PC-3 (cell line): ENCODE measurements at places on chromosomes 3 and 15. TPM values are rescaled to one million over a fixed set of nuclear protein-coding genes. Genes with fewer than 3 reads are reported as not detected.

DNA sequence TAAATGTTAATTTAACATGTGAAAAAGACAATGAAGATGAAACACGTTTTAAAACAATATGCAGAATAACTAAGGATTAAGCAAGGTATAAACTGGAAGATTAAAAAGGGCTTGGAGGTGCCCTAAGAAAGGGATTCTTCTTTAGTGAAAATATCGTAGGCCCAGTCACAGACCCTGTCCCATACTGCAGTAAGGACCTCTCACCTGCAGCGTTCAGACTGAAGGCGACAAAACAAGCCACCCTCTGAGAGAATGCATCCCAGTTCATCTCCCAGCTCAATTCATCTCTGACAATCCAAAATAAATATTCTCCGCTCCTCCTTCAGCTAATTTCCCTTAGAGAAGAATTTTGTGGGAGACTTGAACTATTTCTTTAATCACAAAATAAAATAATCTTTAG, 102.3 kb upstream of the ARL6 start:
- DNase-seq: no peak

Gene DLEC1
- not detected in 2 replicates for total RNA-seq

GRCh38 chr3:26827169-26827568, 204.6 kb downstream of the LRRC3B start:
- DNase-seq: no peak

GRCh38 chr3:159144891-159145290, 343.0 kb downstream of the MFSD1 start:
- DNase-seq: no peak

DNA sequence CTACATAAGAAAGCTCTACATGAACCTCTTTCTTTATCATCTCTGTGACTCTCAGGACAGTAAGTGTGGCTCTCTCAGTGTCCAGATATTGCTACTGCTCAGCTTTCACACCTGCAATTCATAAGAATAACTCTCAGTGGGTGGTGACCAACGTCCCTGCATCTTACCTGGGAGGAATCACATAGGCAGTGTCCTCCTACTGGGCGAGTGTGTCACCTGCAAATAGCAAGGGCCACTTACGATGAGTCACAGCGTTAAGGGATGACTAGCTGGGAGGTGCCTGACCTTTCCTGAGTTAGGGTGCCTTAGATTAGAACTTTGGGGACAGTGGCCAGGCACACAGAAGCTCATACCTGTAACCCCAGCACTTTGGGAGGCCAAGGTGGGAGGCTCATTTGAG, 90.8 kb upstream of the C3orf80 start:
- peak; percentile 62 for DNase-seq

GRCh38 chr3:24679429-24679828, 184.8 kb upstream of the THRB start:
- no peak for DNase-seq

GRCh38 chr15:80779658-80780415, 667 bp downstream of the CEMIP start:
- peak; percentile 48 for DNase-seq

DNA sequence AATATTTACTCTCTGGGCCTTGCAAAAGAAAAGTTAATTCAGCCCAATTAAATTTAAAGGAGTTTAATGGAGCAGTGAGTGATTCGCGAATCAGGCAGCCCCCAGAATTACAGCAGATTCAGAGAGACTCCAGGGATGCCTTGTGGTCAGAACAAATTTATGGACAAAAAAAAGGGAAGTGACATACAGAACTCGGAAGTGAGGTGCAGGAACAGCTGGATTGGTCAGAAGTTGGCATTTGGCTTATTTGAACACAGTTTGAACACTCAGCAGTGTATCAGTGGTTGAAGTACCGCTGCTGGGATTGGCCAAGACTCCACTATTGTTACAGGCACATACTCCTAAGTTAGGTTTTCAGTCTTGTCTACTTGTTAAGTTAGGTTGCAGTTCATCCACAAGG, 145.0 kb upstream of the GAP43 start:
- DNase-seq: no peak

Gene ADGRG7
- total RNA-seq: not detected in 2 replicates

DNA sequence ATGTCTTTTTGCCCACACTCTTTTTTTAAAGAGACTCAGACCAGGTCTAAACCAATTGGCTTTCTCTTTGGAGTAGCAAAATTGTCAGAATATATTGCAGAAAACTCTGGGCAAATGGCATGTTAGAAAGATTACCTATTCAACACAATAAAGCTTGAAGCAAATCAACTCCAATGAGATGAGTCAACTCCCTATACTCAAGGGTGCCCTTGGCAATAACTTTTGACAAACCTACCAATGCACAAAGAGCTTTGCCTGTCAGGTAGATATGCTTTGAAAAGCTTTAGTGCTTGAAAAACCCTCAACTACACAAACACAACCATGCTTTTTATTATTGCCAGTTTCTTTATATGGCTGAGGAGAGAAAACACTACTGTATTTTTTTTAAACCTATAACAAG, 137.7 kb upstream of the GRM7 start:
- no peak for DNase-seq

Gene FOXB1
- not detected in 2 replicates for total RNA-seq

Gene NEK4
- 26.6 and 33.6 TPM in 2 replicates for total RNA-seq

DNA sequence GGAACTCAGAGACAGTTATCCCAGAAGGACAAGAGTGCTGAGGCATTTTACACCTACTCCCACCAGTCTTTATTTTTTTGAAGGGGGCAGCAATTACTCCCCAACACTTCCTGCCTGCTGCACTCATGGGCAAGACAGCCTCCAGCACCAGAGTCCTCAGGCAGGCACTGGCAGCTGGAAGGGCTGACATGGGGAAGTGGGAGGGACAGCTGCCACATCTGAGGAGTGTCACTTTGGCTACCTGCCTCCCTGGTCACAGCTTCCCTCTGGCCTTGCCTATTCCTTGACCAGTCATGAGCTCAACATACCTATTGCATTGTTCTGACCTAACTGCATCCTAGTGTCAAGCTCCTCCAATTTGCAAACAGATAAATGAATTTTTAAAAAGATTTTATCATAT, 10.2 kb upstream of the LACTB start:
- DNase-seq: no peak

Gene CHRFAM7A
- 19.0 TPM in 1 of 2 replicates, not detected in the other for total RNA-seq

DNA sequence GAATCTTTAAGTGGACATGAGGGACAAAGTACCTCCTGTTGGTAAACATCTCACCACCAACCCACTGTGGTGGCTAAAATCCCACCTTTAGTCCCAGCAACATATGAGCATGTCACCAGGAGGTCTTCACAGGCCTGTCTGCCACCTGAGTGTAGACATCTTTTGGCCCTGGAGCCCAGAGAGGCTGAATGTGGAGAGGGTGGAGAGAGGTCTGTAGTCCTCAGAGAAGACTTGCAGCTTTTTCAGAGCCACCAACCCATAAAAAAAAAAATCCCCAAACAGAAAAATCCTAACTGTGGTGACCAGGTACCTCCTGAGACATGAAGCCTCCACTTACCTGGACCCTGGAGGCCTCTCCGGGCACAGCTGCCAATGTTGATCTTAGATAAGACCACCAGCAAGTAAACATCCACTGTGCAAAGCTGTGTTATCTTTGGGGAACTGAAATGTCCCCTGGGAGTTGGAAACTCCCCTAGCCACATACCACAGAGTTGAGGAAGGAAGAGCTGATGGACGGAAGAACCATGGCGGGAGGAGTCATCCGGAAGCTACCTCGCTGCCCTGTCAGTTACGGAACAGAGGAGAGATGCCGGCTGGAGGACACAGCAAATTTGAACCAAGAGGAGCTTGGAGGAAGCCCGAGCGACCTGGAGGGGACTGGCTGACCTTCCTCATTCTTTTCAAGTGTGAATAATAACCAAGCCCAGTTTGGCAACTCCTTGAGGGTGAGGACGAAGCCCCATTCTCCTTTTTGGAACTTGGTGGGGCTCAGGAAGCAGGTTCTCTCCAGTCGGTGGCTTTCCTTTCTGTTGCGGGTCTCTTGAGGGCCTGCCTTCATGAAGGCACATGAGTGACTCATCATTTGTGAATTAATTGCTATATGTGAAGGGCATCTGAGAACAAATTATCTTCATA, at the start of gene GHRL:
TSS of gene GHRL (minus strand) at position 443 of the 915 bp plus-strand sequence. CDS start 2,767 bp downstream, outside the sequence.
- DNase-seq: no peak

- no peak for DNase-seq
These were observed 6.6 kb downstream of the DUOX1 start for GRCh38 chr15:45136378-45136764.

Gene GRM2
- 0.07 and 0.17 TPM in 2 replicates for total RNA-seq

- DNase-seq: peak; percentile 22
These were observed 74.3 kb upstream of the VGLL4 start for GRCh38 chr3:11717768-11718636.

Gene CCR8
- total RNA-seq: not detected in 2 replicates

Gene WDR76
- 29.0 and 29.7 TPM in 2 replicates for total RNA-seq

- DNase-seq: peak; percentile 72
These were observed 23.8 kb upstream of the TM2D3 start for GRCh38 chr15:101675796-101676582.

- peak; percentile 59 for DNase-seq
These were observed 1.6 kb upstream of the CHST13 start for GRCh38 chr3:126522363-126522788.

Gene CMC1
- total RNA-seq: 11.3 and 16.7 TPM in 2 replicates

Gene CASR
- not detected in 2 replicates for total RNA-seq

Gene GPR149
- not detected in 2 replicates for total RNA-seq

DNA sequence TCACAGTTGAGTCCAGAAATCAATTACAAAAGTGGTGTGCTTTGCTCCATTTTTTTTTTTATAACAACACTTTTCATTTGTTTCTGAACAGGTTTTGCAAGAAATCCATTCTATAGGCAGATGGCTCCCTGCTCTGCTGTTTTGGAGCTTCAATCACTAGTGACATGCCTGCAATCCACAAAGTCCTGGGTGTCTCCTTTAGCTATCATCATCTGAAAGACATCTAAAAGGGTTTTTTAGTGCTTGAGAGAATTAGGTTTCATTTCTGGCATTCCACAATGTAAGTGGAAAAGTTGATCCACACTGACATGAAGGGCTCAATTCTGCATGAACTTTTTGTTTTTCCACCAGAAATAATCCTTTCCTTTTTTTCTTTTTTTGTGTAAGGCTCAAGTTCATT, 24.0 kb upstream of the MEIS2 start:
- DNase-seq: no peak

DNA sequence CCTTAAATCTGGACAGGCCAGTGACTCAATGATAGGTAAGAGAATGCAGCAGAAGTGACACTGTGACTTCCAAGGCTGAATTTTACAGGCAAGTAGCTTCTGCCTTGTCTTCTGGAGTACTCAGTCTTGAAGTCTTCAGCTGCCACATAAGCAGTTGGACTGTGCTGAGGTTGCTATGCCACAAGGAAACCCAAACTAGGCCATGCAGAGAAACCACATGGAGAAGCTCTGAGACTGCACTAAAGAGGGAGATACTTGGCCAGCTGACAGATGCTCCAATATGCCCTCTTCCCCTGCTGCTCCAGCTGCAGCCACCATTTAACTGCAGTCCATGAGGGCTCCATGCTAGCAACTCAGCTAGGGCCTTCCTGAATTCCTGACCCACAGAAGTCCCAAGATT, 119.4 kb upstream of the GADL1 start:
- DNase-seq: no peak

- no peak for DNase-seq
These were observed 356.4 kb downstream of the CHST2 start for GRCh38 chr3:143475981-143476380.

Gene AADAC
- total RNA-seq: 0.18 TPM in 1 of 2 replicates, not detected in the other

Gene ZMYND10
- total RNA-seq: 1.6 and 3.9 TPM in 2 replicates

Gene SLC51B
- total RNA-seq: not detected in 2 replicates

Gene CYP8B1
- total RNA-seq: not detected in 2 replicates

DNA sequence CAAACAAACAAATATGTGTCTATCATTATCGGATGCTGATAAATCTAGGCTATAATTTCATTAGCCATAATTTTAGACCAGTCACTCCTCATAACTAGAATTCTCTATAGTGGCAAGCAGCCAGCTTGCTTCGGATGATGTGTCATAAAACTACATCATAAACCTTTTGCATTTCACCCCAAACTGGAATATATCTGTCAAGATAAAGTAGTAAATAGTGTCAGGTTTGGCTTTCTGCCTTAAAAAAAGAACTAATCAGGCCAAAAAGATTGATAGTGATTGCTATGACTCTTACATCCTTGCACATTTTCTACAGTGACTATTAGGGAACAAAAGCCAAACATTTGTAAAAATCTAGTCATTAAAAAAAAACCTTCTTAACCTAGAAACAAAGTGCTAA, 51.0 kb downstream of the DPPA2 start:
- peak; percentile 51 for DNase-seq
